Iris pigment epithelial cell (primary cell): ENCODE measurements at places on chromosomes 16 and 17.
A peak's percentile ranks its signal among the peaks of the same experiment; 100 is the strongest.

DNA sequence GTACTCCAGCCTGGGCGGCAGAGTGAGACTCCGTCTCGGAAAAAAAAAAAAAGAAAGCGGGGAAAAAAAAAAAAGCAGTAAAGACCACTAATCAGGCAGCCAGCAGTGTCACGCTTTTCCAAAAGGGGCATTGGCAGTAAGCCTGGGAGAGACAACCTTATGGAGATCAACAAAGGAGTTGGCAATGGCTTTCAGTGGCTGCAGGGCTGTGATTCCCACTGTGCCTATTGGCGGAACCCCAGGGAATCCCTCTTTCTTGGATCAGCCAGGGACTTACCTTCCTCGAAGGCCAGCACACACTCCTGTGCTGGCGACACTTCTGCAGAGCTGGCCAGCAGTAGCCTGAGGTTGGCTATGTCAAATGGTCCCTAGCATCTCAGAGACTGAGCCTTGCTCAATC lies 43.2 kb upstream of the ZFHX3 start:
- DNase-seq, result no peak

GRCh38 chr16:88431651-88432050 lies 21.4 kb upstream of the ZFPM1 start:
- no peak for DNase-seq

DNA sequence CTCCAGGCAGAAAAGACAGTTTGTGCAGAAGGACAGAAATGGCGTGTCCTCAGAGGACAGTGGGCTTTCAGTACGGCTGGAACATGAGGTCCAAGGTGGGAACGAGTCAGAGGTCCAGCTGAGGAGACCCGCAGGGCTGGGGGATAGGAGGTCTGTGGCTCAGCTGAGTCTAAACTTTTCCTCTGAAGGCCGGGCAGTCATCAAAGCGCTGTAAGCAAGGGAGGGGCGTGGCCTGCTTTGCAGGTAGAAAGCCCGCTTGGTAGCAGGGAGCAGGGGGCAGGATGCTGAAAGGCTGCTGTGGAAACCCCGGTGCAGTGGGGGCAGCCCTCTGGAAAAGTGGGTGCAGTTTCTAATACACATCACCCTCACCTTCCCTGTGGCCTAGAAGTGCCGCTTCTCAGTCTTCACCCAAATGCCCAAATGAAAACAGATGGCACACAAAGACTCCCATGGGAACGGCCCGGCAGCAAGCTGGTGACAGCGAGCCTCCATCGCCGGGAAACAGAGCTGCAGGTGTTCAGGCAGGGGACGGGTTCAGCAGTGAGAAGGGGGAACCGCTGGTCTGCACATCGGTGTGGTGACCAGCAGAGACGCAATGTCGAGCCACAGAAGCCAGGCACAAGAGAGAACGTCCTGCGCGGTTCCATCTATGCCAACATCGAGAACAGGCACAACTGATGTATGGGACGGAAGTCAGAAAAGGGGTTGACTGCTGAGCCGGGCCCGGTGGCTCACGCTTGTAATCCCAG lies 12.2 kb upstream of the OSGIN1 start:
- no peak for DNase-seq

DNA sequence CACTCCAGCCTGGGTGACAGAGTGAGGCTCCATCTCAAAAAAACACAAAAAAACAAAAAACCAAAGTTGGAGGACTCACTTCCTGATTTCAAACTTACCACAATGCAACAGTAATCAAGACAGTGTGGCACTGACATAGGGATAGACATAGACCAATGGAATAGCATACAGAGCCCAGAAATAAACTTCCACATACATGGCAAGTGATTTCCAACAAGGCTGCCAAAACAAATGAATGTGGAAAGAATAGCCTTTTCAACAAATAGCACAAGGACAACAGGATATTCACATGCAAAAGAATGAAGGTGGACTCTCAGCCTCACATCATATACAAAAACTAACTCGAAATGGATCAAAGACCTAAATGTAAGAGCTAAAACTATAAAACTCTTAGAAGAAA lies 36.8 kb upstream of the RASD1 start:
- DNase-seq, result no peak

DNA sequence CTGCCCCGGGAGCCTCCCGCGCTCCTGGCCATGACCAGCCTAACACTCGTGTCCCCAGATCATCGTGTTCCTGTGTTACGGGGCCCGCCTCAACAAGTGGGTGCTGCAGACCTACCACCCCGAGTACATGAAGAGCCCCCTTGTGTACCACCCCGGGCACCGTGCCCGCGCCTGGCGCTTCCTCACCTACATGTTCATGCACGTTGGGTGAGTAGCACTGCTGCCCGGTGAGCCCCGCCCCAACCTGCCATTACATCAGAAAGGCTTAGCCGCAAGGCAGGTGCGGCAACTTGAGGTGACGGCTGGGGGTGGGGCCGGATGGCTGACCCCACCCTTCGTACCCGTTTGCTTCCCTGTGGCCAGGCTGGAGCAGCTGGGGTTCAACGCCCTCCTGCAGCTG lies 1.4 kb downstream of the RHBDL1 start:
- no peak for DNase-seq

DNA sequence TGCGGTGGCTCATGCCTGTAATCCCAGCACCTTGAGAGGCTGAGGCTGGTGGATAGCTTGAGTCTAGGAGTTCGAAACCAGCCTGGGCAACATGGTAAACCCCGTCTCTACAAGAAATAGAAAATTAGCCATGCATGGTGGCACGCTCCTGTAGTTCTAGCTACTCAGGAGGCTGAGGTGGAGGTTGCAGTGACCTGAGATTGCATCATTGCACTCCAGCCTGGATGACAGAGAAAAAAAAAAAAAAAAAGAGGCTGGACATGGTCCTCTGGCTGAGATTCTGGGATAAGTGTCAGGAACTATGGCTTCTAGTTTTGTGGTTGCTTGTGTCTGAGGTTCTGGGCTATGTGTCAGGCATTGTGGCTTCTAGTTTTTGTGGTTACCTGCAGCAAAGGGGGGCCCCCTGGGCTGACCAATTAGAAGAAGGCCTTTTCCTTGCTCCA lies 7.0 kb downstream of the KSR1 start:
- no peak for DNase-seq

DNA sequence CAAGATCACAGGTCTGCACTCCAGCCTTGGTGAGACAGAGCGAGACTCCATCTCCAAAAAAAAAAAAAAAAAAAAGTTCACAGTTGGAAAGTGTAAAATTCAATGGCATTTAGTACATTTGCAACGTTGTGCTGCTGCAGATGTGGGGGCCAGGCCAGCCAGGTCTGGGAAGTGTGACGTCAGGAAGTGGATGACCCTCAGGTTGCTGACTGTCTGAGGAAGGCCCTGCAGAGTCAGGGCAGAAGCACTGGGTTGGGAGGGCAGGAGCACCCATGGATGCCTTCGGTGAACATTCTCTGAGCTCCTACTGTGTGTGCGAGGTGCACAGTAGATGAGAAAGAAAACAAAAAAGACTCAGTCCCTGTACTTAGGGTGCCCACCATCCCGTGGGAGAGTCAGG lies 12.1 kb upstream of the WFDC1 start:
- DNase-seq, result no peak

DNA sequence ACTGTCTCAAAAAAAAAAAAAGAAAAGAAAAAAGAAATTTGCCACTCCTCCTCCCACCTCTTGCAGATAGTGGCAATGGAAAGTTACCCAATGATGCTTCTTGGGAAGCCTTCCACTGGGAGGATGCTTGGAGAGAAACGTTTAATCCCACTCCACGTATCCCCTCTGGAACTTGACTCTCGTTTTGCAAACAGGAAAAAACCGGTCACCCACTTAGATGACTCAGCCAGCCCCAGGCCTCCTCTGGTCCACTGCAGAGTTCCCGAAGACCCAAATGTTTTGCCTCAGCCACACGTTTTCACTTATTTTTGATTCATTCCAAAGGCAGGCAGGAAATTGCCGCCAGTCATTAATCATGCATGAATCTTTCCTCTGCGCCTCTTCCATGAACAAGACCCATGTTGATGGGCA lies 9.3 kb upstream of the TNFRSF17 start:
- DNase-seq, result peak; percentile 94

- DNase-seq, result no peak
Measured at GRCh38 chr16:1436731-1437355, 6.0 kb downstream of the PERCC1 start.

DNA sequence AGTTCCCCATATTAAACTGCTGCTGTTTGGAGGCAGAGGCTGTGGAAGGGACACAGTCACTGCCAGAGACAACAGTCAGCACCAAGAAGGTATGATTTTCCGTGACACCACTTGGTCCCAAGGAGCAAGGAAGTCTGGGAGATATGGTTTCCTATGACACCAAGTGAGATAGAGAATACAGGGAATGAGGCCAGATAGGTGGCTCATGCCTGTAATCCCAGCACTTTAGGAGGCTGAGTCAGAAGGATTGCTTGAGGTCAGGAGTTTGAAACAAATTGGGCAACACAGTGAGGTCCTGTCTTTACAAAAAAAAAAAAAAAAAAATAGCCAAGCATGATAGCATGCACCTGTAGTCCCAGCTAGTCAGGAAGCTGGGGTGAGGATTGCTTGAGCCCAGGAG lies 90.8 kb downstream of the ABCC12 start:
- peak; percentile 39 for DNase-seq

- DNase-seq, result no peak
Measured at GRCh38 chr17:59178266-59178985, 22.9 kb downstream of the PRR11 start.

DNA sequence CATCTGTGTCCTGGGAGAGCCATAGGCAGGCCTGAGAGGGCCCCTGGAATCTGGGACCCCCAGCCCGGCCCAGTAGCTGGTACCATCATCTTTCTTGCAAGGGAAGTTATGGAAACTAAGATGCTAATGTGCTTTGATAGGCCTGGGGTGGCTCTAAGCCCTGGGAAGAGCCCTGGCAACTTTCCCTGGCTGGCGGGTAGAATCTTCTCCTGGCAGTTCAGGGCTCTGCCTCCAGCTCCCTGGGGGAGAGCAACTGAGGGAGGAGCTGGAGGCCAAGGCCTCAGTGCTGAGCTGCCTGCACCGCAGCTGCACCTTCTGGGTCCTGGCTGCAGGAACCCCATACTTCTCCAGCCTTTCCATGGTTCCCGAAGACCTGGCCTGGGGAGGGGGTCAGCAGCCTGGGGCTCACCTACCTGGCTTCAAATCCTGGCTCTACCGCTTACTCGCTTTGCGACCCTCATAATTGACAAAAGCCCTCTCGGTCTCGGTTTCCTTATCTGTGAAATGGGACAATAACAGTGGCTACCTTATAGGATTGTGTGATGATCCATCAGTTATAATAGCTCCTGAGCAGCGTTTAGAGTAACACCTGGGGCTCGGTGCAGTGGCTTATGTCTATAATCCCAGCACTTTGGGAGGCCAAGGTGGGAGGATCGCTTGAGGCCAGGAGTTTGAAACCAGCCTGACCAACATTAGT lies 333.7 kb downstream of the SEC14L1 start:
- DNase-seq, result no peak
